ENCODE measurements at places on chromosomes 7 and 10.

GRCh38 chr10:115945701-115946445, 327.1 kb downstream of the GFRA1 start:
- no peak for DNase-seq

DNA sequence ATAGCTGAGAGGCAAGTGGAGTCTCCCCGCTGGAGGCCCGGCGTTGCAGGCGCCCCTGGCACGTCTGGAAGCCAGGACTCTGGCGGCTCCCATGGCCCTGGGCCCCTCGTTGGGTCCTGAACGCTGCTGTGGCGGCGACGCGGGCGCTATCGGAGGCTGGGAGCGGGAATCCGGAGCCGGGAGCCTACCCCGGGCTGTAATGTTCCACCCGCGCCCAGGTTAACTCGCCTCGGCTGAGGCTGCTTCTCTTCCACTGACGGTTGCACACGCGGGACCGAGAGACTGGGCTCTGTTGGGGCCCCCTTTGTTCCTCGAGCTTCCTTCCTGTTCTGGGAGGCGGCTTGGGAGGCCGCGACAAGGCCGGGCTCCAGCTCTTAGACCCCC, 1.3 kb upstream of the HOXA5 start:
- DNase-seq: no peak

DNA sequence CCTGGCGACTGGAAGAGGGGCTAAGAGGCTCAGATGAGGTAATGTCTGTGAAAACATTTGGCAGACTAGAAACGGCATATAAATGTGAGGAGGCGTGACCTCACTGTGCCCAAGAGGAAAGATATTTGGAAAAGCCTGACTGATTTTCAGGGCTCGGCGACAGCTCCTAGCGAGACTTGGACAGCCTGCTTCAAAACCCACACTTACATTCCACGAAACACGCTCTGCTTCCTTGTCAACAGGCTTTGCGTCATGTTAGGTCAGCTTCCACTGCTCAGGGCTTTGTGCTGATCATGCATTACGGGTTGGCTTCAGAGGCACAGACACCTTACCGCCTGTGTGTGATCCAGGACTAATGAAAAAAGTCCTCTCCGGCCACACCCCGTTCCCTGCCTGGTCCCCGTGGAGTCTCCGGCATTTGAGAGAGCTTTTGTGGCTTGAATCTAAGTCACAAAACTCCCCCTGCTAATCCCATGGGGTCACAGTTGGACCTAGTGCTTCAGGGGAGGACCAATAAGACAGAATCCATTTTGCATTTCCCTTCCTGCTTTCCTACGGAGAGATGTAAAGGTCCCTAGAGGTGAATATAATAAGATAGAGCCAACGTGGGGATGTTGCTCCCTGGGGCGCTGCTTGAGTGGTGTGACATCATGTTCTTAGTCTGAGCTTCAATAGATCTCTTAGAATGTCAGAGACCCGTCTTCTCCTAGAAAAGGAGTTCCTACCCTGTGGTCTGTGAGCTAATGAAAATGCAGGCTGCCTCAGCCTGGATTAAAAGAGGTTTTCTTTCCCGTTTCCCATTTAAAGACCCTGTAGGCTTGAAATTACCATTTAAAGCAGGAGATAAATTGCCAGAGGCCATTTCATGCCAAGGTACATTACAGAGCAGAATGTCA, 25.5 kb downstream of the FGFBP3 start:
- DNase-seq: no peak

- no peak for DNase-seq
Measured at GRCh38 chr7:142231716-142232115, 26.1 kb downstream of the PRSS58 start.

DNA sequence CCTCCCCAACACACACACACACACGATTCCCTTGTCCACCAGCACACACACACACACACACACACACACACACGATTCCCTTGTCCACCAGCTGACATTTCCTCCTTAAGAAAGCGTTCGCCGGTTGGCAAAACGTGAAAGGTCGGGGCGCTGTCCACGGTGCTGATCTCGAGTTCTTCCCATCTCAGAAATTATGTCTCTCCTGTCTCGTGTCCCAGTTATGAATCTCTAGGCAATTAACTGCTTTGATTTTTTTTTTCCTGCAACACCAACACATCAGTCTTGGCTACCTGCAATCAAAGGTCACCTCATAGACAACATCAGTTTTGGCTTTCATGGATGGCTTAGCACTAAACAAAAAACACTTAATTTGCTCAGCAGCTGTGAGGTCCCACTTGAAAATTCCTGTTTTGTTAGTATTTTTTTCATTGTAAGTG, 1.9 kb downstream of the INA start:
- peak; percentile 26 for DNase-seq

- DNase-seq: no peak
Measured at GRCh38 chr7:119959811-119960210, 313.2 kb upstream of the KCND2 start.

GRCh38 chr10:393106-393745, 258.0 kb downstream of the ZMYND11 start:
- DNase-seq: no peak

GRCh38 chr7:64892666-64893309, 10.3 kb upstream of the ZNF273 start:
- no peak for DNase-seq

DNA sequence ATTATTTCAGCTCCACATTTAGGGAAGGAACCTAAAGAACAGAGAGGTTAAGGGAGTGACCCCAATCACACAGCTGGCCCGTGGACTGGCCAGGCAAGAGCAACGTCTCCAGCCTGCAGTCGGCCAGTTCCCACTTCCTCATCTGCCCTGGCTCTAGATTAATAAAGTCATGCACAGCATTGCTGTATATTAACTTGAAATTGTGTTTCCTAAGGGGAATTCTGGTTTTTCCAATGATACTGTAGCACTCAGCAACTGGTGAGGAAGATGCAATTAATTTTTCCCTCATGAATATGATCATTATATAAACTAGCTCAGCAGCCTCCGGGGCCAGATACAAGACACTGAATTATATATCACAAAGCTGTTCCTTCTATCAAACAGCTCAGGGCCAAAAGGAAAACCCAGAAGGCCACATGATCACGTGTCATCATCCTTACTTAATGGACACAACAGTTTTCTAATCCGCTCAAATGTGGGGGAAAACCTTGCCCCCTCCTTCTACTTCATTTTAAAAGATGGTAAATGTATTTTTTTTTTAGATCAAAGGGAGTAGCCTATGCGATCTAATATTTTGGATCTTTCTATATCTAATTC, 295.3 kb upstream of the PRKCQ start:
- no peak for DNase-seq

DNA sequence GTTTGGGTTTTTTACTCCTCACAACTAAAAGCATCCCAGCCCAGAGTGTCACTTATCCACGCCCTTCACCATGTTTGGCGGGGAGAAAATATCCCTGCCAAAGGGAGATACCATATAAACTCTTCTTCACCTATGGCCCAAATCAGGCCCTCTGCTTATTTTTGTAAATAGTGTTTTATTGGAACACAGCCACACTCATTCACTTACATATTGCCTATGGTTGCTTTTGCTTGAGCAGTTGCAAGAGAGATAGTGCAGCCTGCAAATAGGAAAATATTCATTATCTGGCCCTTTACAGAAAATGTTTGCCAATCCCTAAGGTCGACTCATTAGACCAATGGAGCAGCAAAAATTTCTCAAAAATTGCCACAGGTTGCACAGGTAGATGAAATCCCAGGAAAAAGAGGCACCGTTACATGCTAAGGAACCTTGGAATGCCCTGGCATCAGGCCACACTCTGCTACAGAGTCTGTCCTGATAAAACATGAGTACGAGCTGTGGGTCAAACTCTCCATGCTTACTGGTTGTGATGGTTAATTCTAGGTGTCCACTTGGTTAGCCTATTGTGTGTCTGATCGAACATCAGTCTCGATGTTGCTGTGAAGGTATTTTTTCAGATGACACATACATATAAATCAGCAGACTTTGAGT, 7.9 kb upstream of the RASSF4 start:
- no peak for DNase-seq

- DNase-seq: no peak
Measured at GRCh38 chr7:5594616-5595544, 171.2 kb upstream of the TNRC18 start.

DNA sequence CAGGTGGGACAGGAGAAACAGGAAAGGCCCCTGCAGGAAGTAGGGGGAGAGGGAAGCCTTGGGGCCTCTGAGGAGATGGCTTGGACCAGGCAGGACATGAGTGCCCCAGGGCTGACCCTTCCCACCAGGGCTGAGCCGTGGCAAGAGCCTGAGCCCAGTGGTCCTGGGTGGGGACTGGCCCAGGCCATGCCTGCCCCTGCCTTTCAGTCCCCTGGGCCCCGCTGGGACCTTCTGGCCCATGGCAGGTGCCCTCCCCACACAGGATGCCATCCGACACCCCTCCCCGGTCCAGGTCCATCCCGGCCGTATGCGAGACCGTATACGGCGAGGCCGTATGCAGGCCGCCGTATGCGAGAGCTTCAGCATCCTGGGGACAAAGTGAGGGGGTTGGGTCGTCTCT, 2.0 kb downstream of the GRIFIN start:
- no peak for DNase-seq

- no peak for DNase-seq
Measured at GRCh38 chr7:128353189-128353588, 8.3 kb downstream of the PRRT4 start.

DNA sequence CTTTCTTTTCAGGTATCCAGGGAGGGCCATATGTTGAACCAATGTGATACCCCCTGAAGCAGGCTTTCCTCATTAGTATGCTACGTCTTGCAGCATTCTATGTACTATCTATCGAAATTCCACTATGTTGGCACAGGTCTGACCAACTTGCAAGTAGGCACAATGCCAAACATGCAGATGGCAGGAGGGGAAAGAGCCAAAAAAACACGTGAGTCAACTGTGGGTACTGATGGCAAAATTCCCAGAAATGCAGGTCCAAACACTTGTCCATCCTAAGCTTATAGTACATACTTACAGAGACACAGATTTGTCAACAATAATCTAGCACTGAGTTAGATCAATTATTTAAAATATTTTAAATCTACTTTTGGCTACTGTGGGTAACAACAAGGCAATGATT, 394.9 kb downstream of the DGKB start:
- DNase-seq: no peak

DNA sequence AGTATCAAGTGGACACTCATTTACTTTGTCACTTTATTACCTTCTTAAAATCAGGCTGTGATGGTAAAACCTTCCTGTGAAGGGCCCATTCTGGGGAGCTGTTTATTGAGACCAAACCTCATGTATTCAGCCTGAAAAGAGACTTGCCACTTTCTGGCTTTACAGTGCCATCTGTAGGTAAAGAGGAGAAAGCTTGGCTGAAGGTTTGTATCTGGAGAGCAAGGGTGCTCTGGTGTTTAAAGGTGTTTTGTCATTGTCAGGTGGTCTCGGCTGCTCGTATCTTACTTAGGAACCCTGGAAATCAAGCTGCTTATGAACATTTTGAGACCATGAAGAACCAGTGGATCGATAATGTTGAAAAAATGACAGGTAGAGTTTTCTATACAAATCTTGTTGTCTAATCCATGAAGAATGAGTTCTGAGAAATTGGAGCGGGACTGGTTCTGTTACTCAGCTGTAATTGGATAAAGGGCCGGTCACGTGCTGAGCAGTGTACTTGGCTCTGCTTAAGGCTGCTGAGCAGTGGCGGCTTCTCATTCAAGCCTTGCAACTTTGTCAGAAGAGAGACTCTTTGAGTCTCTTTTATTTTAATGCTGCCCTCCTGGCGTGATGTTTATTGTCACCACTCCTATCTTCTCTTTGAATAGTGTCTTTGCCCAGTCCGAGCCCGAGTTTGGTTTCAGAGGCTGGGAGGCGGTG, 46.9 kb downstream of the AP3M1 start:
- no peak for DNase-seq

DNA sequence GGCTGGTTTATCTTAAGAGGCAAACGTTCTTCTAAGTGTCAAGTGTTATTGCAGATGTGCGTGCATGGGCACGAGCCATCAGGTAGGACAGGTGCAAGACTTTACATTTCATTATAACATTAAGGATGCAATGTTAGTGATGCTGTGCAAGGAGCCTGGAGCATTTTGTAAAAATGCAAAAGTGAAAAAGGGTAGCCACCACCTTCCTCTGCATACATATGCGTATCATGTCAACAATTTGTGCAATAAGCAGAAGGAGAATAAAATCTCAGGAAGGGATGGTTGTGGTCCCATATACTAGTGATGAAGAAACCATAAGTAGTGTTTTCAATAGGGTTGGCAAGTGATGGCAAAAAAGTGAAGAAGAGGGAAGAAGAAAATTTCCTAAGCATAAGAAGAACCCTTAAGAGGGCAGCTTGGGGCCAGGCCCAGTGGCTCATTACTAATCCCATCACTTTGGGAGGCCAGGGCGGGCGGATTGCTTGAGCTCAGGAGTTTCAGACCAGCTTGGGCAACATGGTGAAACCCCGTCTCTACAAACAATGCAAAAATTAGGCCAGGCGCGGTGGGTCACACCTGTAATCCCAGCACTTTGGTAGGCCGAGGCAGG, 7.5 kb downstream of the PIK3AP1 start:
- no peak for DNase-seq

- DNase-seq: no peak
Measured at GRCh38 chr10:16612115-16612980, 90.7 kb upstream of the C1QL3 start.

- DNase-seq: no peak
Measured at GRCh38 chr7:112887337-112887736, 97.1 kb upstream of the TMEM168 start.

GRCh38 chr10:27088119-27089044, 11.9 kb downstream of the ANKRD26 start:
- no peak for DNase-seq

GRCh38 chr10:6388261-6388893, 185.6 kb downstream of the PFKFB3 start:
- no peak for DNase-seq

- DNase-seq: no peak
Measured at GRCh38 chr7:128728598-128728997, 10.6 kb upstream of the CALU start.

- DNase-seq: no peak
Measured at GRCh38 chr10:72567421-72567820, 58.5 kb downstream of the MICU1 start.

GRCh38 chr10:111392159-111392558, 315.3 kb downstream of the ADRA2A start:
- DNase-seq: no peak

- DNase-seq: peak; percentile 14
Measured at GRCh38 chr7:5629941-5630340, 151.5 kb downstream of the RNF216 start.

GRCh38 chr7:25580141-25580540, 351.9 kb upstream of the NPVF start:
- no peak for DNase-seq

DNA sequence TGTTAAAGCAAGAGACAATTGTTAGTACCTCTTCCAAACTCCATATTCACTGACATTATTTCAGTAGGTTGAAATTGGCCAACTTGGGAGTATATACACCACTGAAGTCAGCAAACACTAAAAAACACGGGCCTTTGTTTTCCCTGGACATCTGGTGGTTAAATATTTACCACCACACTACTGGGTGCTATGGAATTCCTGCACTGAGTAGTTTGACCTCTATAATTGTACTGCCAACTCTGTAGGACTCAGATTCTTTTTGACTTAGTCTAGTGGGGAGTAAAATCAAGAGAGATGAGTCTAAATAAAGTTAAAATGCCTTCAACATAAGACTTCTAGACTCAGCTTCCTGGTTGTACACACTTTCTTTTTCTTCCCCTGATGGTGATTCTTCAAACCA, 41.3 kb upstream of the TES start:
- no peak for DNase-seq
